GM10248 (cell line): ENCODE measurements at places on chromosomes 1 and 21.

DNA sequence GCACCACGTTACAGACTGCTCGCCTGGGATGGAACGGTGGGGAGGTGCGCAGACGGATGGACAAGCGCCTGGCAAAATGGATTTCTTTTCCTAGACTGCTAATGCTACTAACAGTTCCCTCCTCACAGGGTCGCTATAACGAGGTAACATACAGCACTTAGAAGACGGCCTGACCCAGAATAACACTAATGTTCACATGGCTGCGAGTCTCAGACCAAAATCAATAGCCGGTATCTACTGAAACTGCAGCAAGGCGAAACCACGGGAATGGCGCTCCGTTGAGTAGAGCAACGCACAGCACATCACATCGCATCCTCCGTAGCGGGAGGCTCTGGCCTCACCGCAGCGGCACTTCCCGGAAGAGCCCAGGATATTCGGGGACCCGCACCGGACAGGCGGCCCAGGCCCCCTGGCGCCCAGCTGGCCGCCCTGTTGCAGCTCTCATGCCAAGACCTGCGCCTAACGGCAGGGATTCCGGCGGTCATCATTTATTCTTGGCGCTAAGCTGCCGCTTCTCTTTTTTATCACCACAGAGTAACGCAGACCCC, 46.6 kb downstream of the VPS26C start:
- DNase-seq, result peak; percentile 45

- DNase-seq, result no peak
Observed at GRCh38 chr21:41764558-41765419, 2.1 kb downstream of the RIPK4 start.

- no peak for DNase-seq
Observed at GRCh38 chr1:227043755-227044154, 103.7 kb downstream of the COQ8A start.

- DNase-seq, result no peak
Observed at GRCh38 chr1:180811886-180812285, 100.8 kb upstream of the KIAA1614 start.

DNA sequence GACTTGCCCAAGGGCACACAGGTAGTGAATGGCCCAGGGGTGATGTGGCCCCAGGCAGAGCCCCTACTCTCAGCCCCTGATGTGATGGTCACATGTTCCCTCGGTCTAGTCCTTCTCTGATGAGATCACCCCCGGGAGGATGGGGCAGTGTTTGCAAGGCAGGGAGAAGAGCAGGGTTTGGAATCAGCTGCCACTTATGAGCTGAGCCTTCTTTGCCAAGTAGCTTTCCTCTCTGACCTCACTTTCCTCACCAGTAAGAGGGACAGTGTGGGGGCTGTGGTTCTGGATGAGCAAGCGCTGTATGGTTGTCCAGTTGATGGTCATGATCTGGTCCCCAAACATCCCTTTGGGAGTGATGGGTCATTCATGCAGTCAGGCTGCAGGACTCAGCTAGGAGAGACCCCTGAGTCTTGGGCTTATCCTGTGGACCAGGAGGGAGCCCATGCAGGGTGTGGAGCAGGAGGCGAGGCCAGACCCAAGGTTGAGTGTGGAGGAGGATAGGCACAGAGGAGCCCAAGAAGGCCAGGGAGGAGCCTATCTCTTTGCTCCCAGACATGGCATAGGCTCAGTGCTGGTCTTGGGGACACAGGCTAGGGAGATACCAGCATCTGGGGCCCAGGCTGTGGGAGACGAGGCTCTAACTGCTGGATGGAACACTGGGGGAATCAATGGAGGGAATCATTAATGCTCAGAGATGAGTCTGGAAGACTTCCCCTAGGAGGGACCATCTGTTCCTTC, 15.9 kb upstream of the PEAR1 start:
- DNase-seq, result no peak

DNA sequence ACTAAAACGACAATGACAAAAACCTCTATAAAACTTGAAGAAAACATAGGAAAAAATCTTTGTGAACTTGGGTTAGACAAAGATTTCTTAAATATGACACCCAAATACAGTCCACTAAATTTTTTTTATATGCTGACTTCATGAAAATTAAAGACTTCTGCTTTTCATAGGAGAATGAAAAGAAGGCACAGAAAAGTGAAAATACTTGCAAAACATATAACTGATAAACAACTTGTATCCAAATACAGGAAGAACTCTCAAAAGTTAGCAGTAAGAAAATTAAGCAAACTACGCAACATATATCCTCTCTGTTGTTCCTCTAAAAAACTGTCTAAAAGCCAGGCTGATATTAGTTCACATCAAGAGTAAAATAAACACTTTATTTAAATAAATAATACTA, 53.6 kb downstream of the KIFAP3 start:
- no peak for DNase-seq

DNA sequence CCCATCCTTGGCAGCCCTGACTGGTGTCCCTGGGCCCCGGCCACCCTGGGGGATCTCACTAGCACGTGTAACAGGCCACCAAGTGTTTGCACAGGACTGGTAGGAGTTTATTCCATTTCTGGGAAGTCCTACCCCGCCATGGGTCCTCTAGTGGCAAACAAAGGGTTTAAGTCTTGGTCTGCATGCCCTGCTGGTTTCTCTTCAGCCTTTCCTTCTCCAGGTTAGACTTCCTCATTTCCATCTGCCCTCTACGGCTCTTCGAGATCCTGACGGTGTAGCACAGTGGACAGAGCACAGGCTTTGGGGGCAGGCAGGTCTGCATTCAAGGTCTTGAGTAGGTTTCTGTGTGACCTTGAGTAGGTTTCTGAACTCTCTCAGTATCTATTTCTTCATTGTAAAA, 2.8 kb downstream of the AGTRAP start:
- no peak for DNase-seq

DNA sequence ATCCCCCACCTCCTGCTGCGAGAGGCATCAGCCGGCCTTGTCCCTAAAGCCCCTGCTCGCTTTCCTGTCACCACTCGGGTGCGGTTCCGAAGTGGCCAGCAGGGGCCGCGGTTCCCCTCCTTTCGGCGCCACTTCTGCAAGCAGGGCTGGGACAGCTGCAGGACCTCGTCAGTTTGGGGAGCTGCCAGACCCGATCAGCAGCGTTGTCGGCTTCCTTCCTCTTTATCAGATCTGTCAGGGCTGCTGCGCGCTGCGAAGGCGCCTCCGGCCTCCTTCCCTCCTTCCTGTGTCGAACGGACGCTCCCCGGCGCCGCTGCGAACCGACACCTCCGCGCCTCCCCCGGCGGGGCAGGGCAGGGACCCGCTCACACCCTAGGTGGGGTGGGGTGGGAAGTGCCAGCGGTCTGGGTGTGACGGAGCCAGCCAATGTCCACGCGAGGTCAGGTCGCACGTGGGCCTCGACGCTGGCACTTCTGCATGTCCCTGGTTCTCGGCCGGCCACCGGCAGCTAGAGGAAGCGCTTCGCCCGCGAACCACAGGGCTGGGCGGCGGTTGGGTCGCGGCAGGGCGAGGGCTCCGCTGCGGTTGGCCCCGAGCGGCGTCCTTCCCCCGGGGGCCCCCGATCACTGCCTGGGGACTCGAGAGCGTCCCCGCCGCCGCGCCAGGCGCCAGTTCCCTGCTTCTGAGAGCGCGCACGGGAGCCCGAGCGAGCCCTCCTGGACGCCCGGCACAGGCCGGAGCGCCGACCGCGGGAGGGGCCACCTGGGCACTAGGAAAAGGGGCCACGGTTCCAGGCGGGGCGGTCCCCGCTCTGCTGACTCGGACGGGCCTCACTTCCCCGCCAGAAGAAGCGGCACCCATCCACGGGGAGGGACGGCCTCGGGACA, 81.8 kb downstream of the RUNX3 start:
- peak; percentile 89 for DNase-seq

- DNase-seq, result no peak
Observed at GRCh38 chr1:149942207-149942606, 5.5 kb upstream of the MTMR11 start.

- DNase-seq, result no peak
Observed at GRCh38 chr1:207514890-207515289, 18.9 kb downstream of the CR1 start.

GRCh38 chr1:12343823-12344487, 114.1 kb downstream of the VPS13D start:
- peak; percentile 19 for DNase-seq

GRCh38 chr1:154791292-154792166, 78.6 kb downstream of the KCNN3 start:
- DNase-seq, result peak; percentile 88

GRCh38 chr21:40950970-40951369, 104.0 kb upstream of the DSCAM start:
- DNase-seq, result no peak

- DNase-seq, result no peak
Observed at GRCh38 chr1:68205794-68206358, 26.4 kb downstream of the WLS start.

DNA sequence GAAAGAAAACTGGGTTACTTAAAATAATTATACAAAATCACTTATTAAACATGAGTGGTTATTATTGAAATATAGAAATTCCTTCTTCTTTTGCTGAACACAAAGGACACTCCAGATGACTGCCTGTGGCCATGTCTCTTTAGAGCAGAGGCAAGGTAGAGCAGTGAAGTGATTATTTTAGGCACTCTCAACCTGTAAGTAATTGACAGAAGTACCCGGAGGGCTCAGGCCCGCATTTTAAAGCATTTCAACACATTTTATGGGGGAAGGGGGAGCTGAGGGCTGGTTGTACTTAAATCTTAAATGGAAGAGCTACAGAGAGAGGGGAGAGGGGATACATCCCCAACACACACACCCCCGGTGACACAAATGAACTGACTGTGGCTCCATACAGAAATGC, 10.2 kb downstream of the OSCP1 start:
- no peak for DNase-seq

DNA sequence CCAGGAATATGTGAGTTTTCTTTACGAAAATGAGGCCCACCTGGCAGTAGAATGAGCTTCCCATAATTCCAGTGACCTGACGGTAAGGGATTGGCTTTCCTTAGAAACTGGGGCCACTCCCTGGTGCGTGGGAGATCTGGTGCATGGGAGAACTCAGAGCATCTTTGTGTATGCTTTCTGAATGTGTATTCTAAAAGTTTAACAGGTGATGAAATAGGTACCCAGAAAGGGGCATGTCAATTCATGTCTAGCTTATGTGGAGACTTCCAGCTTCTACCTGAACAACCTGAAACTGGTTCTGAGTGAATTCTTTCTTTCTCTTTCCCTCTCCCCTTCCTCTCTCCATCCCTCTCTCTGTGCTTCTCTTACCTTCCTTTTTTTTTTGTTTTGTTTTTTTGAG, 15.2 kb upstream of the FCRLA start:
- no peak for DNase-seq

GRCh38 chr1:15151871-15152270, 1.7 kb upstream of the TMEM51 start:
- DNase-seq, result no peak

DNA sequence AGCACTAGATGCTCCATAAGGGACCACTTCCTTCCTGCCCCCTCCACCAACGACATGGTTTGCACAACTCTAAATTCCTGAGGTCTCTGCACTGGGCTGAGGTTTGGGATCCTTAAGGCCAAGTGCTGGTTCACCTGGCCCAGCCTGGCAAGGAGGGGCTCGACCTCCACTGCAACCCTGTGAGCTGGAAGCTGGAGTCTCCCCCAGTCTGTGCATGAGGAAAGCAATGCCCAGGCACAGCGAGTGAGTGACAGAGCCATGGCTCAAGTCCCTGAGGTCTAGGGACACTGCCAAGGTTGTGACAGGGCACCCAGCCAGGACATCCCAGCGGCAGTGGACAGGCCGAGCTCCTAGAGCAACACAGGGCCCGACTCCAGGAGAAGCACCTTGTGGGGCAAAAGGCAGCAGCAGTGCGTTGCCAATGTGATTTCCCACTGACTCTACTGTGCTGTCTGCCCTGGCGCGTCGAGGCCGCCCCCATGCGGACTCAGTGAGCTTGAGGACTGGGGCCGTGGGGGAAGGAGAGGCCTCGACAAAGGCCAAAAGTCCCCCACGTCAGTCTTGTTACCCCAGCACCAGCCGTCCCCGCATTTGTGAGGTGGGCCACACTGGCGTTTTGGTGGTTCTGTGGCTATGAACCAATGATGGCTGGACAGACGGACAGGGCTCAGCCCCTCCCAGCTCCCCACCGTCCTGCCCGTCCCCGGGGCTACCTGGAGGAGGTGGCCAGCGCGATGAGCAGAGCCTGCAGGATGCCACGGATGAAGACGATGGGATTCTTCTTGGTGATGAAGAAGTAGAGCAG, 30.0 kb downstream of the PODN start:
- DNase-seq, result no peak

GRCh38 chr1:100700586-100700985, 19.0 kb upstream of the VCAM1 start:
- DNase-seq, result no peak

- DNase-seq, result no peak
Observed at GRCh38 chr21:18522181-18522972, 118.8 kb upstream of the TMPRSS15 start.

DNA sequence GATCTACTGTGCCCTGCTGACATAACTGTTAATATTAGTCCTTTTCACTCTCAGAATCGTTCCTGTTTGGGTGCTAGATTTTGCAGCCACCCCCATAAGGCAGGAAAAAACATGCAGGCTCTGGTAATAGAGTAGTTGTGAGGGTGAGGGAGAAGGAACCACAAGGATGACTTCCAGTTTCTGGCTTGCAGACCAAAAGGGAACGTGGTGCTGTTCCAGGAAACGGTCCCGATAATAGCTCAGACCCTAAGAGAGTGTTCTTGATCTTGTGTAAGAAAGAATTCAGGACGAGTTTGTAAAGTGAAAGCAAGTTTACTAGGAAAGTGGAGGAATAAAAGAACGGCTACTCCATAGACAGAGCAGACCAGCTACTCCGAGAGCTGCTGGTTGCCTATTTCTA, 50.7 kb upstream of the RHOU start:
- no peak for DNase-seq

DNA sequence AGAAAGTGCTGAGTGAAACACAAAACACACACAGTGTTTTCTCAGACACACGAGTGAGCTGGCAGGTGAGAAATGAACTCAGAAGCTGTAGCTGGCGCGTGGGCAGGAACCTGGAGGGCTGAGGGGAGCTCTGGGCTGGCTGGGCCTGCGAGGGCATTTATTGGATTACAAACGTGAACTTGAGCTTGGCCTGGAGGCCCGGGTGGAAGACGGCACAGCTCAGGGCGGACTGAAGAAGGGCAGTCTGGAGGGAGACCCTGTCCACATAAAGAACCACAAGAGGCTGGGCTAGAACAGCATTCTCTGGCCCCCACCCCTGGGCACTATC, 52.1 kb upstream of the ADARB1 start:
- DNase-seq, result no peak

DNA sequence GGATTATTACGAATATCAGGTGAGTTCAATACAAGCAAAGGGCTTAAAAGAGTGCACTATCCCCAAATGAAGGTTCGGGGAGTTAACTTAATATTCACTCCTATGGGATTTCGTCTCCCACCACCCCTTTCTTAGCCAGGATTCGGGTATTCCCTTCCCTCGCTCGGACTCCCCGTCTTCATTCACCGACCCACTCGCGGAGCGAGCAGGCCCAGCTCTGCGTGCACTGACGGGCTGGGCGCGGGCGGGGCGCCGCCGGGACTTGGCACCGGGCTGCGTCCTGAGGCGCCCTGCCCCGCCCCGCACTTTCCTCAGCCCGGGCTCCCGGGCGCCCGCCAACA, 7.7 kb upstream of the MPZL1 start:
- DNase-seq, result no peak

GRCh38 chr1:45037456-45037855, 25.4 kb downstream of the UROD start:
- DNase-seq, result no peak
